ENCODE measurements at places on chromosomes 16 and 17. TPM values are rescaled to one million over a fixed set of nuclear protein-coding genes. Genes with fewer than 3 reads are reported as not detected.

GRCh38 chr16:8686031-8686621 is 11.7 kb downstream of the ABAT start:
- H3K36me3 ChIP-seq = no peaks in the 10 kb centered on the region
- no peak for DNase-seq
- H3K4me3 ChIP-seq = no peak overlapping the region
- no peak overlapping the region for H3K27ac ChIP-seq

- H3K4me3 ChIP-seq = no peak overlapping the region
- no peaks in the 10 kb centered on the region for H3K36me3 ChIP-seq
- DNase-seq = no peak
- no peaks in the 10 kb centered on the region for H3K27me3 ChIP-seq
Observed at GRCh38 chr17:5730373-5730772, 146.1 kb upstream of the NLRP1 start.

- H3K4me1 ChIP-seq = no peaks in the 10 kb centered on the region
- no peak overlapping the region for H3K4me3 ChIP-seq
- DNase-seq = no peak
- no peaks in the 10 kb centered on the region for H3K36me3 ChIP-seq
Observed at GRCh38 chr17:56812901-56813388, 20.8 kb downstream of the C17orf67 start.

DNA sequence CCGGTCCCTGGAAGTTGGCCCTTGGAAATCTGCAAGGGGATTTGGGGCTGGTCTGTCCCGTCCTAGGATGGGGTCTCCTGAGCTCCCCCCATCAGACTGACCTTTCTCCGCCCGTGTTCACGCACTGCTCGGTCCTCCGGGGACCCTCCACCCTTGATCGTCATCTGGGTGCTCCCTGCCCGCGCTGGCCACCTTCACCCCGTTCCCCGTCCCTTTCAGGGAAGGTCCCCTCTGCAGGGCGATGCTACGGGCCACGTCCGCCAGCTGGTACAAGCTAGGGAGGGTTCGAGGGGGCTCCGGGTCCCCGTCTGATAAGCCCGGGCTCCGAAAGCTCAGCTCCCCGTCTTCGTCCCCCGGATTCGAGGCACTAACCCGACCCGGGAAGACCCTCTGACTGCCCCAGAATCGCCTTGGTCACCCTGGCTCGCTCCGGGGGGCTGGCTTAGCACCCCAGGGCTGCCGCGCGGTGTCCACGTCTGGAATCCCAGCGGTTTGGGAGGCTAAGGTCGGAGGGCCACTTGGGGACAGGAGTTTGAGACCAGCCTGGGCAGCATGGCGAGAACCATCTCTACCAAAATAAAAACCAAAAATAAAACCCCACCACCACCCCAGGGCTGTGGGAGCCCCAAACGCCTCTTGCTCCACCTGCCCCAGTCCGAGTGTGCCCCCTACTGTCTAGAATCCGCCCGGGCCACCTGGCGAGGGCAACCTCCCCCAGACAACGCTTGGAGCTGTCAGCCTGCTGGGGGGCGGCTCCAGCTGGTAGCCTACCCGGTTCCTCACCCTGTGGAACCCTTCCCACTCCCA is 1.1 kb upstream of the SLC43A2 start:
- peaks cover 20% of the 10 kb centered on the region for H3K4me1 ChIP-seq
- no peaks in the 10 kb centered on the region for H3K27me3 ChIP-seq
- H3K36me3 ChIP-seq = peaks cover 5% of the 10 kb centered on the region
- H3K4me3 ChIP-seq = peak overlapping the region; percentile 84
- no peak for DNase-seq

GRCh38 chr17:54235571-54235970 is 412.8 kb downstream of the KIF2B start:
- DNase-seq = no peak
- H3K27ac ChIP-seq = no peak overlapping the region
- H3K4me1 ChIP-seq = no peaks in the 10 kb centered on the region
- no peaks in the 10 kb centered on the region for H3K36me3 ChIP-seq
- H3K4me3 ChIP-seq = no peak overlapping the region

DNA sequence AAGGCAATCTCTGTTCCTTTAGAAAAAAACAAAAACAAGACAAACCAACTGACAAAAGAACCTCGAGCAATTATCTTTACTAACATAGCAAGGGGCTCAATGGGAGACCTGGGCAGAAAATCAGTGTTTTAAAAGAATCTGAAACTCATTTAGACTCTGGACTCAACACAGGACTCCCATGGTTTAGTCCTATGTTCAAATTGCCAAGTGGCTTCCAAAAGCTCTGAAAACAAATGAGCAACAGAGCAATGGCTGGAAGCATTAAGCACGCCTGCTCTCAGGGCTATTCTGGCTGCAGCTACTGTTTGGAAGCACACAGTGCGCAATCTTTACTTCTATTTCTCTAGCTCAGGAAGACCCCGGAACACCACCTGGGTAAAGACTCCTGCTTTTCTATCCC is 162.0 kb downstream of the AATF start:
- no peaks in the 10 kb centered on the region for H3K27me3 ChIP-seq
- H3K27ac ChIP-seq = no peak overlapping the region
- no peak for DNase-seq
- H3K4me1 ChIP-seq = peaks cover 10% of the 10 kb centered on the region
- no peak overlapping the region for H3K4me3 ChIP-seq
- H3K36me3 ChIP-seq = peaks cover 58% of the 10 kb centered on the region

DNA sequence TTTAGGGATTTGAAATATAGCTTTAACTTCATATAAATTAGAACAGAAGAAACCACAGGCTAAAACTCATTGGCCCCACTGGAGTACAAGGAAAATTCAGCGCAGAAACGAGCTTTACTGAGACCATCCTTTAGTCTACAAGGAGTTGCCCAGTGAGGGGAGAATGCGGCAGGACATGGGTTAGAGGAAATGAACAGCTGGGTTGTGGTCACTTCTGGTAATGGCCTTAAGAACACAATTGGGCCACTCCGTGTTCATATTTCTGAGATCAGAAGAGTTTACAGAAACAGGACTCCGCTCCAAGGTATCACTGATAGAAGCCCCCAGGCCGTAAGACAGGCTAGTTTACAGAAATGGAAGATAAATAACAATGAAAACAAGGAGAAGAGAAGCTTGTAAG is 188.3 kb downstream of the ZFHX3 start:
- peak overlapping the region; percentile 63 for H3K27ac ChIP-seq
- DNase-seq = no peak
- H3K4me1 ChIP-seq = peaks cover 27% of the 10 kb centered on the region
- no peak overlapping the region for H3K4me3 ChIP-seq

Gene IGFBP4
- total RNA-seq = 265 TPM

Gene FSCN2
- total RNA-seq = 1.2 TPM

Gene RAB37
- total RNA-seq = 2.9 TPM

Gene PRMT7
- total RNA-seq = 22.8 TPM

Data from esophagus muscularis mucosa (tissue), 4 donors.